ENCODE measurements at places on chromosomes 13 and 19.

DNA sequence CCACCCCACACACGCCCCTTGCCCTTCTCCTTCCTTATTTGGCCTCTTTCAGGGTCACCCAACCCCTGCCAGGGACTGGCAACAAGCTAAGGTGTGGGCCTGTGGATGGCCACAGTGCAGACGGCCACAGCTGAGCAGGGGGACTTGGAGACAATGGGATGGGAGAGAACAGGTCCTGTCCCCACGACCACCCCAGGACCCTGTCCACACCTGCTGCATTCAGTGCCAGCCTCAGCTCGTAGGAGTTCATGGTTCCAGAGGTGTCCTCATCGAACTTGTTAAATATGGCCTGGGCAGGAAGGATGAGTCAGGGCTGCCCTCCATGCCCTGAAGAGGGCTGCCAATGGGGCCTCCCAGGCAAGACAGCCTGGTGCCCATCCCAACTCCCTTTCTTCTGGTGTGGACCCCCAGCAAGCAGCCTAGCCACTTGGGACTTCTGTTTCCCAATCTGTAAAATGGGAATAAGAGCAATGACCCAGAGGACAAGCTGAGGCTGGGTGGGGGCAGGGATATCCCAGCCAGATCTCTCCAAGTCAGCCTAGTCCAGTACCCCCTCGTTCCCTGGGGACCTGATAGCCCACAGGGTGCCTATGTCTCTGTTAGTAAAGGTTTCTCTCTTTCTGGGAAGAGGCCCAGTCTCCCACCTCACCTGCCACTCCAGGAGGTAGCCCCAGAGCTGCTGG is 10.6 kb downstream of the CAPN12 start:
- no peak for DNase-seq

DNA sequence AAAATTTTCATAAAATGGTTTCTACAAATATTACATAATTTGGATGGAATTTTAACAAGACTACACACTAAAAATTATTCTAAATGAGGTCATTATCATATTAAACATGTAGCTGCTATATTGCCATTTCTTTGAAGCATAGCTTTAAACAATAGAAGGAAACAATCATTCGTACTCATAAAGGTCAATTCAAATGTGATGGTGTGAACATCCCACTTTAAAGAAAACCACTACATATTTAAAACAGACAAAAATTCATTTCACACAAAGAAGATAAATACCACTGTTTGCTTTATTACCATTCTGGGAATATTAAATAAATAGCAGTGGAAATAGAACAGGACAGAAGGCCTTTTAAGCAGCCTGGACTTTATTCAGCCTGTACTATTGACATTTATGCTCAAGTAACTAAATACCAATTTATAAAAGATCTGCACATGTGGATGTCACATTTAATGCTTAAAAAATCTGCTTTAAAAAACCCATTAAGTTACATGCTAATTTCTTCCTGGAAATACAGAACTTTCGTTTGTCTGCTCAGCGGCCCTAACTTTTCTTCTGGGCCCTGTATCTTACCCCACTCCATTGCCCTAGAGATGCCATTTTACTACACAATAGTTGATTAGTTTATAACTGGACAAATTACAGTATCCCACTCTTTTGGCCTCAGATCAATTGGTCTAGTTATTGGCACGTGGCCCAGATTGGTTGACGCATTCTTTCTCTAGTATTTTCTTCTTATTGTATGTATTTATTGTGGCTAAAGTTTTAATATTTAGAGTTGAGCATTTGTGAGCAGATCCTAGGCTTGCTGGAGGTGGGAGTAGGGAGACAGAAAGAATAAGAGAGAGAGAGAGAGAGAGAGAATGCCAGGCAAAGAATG is 215.1 kb upstream of the SPRY2 start:
- DNase-seq = no peak

DNA sequence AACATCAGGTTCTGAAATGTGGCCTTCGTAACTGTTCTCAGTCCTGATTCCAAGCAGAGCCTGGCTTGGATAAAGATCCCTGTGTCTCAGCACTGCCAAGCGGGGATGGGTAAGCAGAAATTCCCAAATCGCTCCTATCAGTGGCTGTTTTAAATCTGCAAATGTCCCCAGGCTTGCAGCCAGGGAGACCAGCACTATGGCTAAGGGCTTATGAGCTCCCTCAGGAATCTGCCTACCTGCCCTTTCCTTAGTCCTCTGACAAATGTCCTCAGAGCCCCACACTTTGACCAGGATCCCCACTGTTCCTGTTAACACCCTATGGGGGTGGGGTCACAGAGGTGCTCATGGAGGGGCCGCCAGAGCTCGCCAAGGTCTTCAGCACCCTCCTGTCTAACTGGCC is 1062.8 kb downstream of the UQCRFS1 start:
- DNase-seq = no peak

DNA sequence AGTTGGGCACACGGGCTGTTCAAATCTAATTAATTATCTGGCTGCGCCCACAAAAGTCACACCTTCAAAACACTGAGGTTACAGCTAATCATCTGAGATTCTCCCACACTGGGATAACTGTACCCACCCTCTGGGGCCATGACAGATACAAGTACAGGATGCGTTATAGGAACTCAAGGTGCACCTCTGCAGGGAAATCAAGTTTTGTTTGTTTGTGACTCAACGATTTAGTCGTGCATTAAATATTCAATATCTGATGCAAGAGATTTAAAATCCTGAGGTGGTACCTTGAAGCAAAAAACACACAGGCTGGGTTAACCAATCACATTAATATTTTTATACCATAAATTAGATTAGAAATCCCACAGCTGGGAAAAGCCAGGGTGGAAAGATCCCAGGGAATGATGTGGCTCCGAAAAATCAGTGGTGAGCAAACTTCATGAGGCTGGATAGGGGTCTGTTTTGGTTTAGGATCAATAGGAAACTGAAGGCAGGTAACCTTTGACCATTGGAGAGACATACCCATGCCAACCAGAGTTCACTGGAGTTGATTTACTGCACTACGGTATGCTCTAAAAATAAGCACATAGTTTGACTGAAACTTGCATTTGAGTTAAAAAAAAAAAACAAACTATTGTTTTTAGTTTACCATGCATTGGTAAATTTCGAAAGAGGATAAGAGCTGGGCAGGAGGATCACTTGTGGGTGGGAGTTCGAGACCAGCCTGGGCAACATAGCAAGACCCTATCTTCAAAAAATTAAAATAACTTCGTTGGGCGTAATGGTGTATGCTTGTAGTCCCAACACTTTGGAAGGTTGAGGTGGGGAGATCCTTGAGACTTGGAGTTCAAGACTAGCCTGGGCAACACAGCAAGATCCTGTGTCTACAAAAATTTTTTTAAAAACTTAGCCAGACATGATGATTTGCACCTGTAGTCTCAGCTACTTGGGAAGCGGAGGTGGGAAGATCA is 23.9 kb upstream of the CEBPG start:
- no peak for DNase-seq

- no peak for DNase-seq
Measured at GRCh38 chr13:109468123-109468522, 318.3 kb downstream of the IRS2 start.

GRCh38 chr19:3605770-3606169 is 905 bp downstream of the TBXA2R start:
- DNase-seq = no peak

- no peak for DNase-seq
Measured at GRCh38 chr19:5093297-5093928, 124.5 kb downstream of the KDM4B start.

GRCh38 chr19:30326393-30326710 is 45.8 kb upstream of the ZNF536 start:
- DNase-seq = no peak

DNA sequence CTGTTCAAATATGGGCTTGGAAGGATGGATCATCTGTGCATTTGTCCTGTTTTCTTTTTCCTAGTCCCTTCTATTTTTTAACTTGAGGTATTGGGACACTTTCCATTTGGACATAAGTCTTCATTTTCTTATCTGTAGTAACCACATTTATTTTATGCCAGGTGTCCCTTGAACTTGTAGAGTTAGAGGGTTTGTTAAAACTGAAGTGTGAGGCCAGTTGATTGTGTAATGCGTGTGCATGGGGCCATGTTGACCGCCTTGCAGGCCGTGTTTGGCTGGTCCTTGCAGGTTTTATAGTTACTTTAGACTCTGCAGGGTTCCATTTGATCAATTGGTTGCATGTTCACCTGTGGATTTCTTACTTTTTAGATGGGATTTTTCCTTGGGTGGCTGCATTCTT is 21.0 kb downstream of the SAE1 start:
- no peak for DNase-seq

DNA sequence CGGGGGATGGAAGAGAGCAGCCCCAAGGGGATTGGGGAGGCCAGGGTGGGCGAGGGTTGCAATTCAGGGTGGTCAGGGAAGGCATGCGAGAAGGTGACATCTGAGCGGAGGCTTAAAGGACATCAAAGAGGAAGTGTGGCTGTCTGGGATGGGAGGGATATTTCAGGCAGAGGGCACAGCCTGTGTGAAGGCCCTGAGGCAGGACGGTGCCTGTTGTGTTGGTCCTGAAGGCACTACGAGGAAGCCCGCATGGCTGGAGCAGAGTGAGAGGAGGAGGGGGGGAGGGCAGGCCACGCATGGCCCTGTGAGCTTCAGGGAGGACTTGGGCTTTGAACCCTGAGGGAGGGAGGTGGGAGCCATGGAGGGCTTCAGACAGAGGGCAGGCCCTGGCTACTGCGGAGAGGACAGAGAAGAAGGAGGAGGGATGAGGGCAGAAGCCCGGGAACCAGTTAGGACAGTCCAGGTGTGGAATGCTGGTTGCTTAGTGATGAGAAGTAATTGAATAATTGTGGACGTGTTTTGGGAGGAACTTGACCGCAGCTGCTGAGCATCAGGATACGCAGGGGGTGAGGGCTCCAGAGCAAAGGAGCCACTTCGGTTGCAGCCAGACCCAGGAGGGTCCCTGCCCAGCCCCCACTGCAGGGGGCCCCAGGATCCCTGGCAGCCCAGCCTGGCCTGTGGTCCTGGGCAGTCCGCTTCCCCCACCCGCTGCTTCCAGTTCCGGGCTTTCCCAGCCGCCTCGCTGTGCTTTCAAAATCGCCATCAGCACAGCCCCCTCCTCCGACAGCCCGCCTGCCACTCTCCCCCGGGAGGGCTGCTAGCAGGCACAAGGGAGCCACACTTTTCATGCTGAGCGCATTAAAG is 6.2 kb downstream of the TLE6 start:
- DNase-seq = no peak

DNA sequence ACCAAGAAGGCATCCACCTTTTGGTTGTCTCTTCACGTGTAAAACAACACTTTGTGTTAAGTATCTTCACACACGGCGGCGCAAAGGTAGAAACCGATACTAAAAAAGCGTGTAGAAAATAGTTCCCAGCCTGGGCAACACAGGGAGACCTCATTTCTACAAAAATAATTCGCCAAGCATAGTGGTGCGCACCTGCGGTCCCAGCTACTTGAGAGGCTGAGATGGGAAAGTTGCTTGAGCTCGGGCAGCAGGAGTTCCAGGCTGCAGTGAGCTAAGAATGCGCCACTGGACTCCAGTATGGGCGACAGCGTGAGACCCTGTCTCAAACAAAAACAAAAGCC is 573 bp upstream of the ERCC5 start:
- no peak for DNase-seq

GRCh38 chr19:44649578-44650145 is 6.0 kb downstream of the PVR start:
- no peak for DNase-seq

- no peak for DNase-seq
Measured at GRCh38 chr13:24133021-24133795, 27.3 kb upstream of the SPATA13 start.

DNA sequence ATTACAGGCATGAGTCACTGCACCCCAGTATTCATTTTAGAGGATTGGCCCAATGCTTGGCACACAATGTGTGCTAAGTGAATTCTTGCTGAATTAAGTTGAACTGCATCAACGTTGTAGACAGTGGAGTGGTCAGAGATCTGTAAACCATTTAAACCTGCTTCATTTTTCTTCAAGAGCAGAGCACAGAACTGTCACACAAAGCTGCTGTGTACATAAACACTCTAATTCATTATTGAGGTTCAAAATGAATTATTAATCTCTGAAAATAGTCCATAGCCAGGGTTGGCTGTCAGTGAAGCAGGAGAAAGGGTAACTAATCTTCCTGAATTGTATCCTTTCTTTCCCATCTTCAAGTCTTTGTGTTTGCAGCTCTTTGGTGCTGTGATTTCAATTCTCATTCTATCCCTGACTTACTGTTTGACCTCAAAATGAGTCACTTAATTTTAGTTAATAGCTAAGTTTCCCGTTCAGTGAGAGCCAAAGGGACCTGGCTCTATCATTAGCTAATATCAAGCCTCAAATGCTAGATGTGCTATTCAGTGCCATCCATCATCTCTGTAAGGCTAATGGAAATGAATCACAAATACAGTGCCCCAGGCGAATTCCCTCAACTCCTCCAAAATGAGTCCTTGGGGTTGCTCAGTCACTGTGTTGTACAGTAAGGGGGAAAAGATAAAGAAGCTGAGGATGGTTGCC is 77.0 kb upstream of the TSC22D1 start:
- DNase-seq = no peak

GRCh38 chr13:39998166-39998565 is 342.7 kb downstream of the COG6 start:
- DNase-seq = no peak

DNA sequence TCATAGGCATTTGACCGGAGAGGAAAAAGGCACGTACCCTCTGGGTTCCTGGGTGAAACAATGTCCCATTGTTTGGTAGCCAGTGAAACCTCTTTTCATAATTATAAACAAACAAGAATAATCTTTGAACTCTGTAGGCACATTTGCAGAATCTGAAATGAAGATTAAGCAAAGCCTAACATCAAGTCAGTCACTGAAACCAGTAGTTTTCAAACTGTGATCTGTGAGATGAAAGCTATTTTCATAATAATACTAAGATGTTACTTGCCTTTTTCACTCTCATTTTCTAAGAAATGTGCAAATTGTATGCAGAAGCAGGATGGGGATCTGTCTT is 105.4 kb downstream of the WDFY2 start:
- no peak for DNase-seq

DNA sequence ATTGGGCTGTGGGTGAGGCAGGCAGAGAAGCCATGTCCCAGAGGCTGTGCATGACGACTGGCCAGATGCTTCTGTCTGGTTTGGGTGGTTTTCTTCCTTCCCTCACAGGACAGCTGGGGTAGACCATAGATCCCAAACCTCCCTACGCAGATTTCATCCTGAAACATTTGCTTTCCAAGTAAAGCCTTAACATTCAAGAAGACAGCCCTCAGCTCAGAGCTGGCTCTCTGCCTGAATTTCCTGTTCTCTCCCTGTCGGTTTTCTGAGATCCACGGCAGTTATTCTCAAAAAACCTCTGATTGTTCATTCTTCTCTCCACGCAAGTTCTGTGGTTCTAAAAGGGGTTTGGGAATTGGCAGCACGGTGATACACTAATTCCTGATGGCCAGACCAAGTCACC is 25.3 kb downstream of the UQCRFS1 start:
- no peak for DNase-seq

DNA sequence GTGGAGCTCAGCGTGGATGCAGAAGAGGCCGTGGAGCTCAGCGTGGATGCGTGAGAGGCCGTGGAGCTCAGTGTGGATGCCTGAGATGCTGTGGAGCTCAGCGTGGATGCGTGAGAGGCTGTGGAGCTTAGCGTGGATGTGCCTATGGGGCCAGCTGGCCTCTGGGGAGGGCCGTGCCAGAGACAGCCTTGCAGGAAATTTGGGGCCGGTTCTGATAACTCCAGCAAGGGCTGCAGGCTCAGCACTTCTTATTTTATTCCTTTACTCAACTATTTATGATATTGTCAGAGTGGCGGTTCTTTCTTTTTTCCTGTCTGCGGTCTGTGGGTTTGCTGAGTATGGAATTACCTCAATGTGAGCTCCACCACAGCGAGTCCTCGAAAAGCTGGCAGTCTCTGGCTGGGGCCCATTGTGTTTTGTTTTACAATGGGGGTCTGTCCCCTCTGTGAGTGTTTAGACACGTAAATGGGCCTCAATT is 17.8 kb upstream of the TMEM255B start:
- DNase-seq = peak; percentile 88

Measured in GF-D8 (cell line).